ENCODE measurements at places on chromosomes 12 and 14. TPM values are rescaled to one million over a fixed set of nuclear protein-coding genes. Genes with fewer than 3 reads are reported as not detected.

AMN gene
- 0.84 TPM for total RNA-seq

PRICKLE1 gene
- total RNA-seq: 1.9 TPM

SYNJ2BP gene
- total RNA-seq: 7.3 TPM

DPY19L2 gene
- total RNA-seq: 1.5 TPM

OR5AU1 gene
- not detected for total RNA-seq

ACSS3 gene
- total RNA-seq: 0.10 TPM

POLE gene
- total RNA-seq: 19.6 TPM

BHLHE41 gene
- 0.10 TPM for total RNA-seq

ART4 gene
- total RNA-seq: not detected

STYK1 gene
- total RNA-seq: 0.10 TPM

CIROP gene
- not detected for total RNA-seq

RND1 gene
- total RNA-seq: 6.2 TPM

SINHCAF gene
- total RNA-seq: 109 TPM

FIGNL2 gene
- total RNA-seq: 0.31 TPM

CLEC9A gene
- total RNA-seq: 0.42 TPM

MIPOL1 gene
- 0.63 TPM for total RNA-seq

USP30 gene
- 34.3 TPM for total RNA-seq

FAR2 gene
- 7.0 TPM for total RNA-seq

WNK1 gene
- total RNA-seq: 94.1 TPM

TAS2R7 gene
- not detected for total RNA-seq

FAIM2 gene
- total RNA-seq: not detected

RNF212B gene
- total RNA-seq: 0.10 TPM

ASIC1 gene
- under 0.01 TPM for total RNA-seq

C14orf180 gene
- not detected for total RNA-seq

SDR39U1 gene
- total RNA-seq: 21.6 TPM

ABHD12B gene
- total RNA-seq: not detected

SERPINA3 gene
- total RNA-seq: not detected

GPR137C gene
- total RNA-seq: 0.10 TPM

DEGS2 gene
- 0.21 TPM for total RNA-seq

SLC10A1 gene
- total RNA-seq: not detected

AKAP6 gene
- 5.6 TPM for total RNA-seq

RBM25 gene
- total RNA-seq: 141 TPM

PKP2 gene
- total RNA-seq: 0.84 TPM

CCDC197 gene
- not detected for total RNA-seq

OAS2 gene
- total RNA-seq: 22.2 TPM

ACTR6 gene
- total RNA-seq: 27.2 TPM

LIN7A gene
- 6.1 TPM for total RNA-seq

OR10P1 gene
- not detected for total RNA-seq

MAP1LC3B2 gene
- total RNA-seq: 1.9 TPM

GLI1 gene
- total RNA-seq: 0.10 TPM

SLCO1B1 gene
- not detected for total RNA-seq

SPIC gene
- total RNA-seq: not detected

CATSPERB gene
- 6.8 TPM for total RNA-seq
